Epithelial cell of proximal tubule (primary cell): ENCODE measurements at places on chromosomes 13 and 19.

DNA sequence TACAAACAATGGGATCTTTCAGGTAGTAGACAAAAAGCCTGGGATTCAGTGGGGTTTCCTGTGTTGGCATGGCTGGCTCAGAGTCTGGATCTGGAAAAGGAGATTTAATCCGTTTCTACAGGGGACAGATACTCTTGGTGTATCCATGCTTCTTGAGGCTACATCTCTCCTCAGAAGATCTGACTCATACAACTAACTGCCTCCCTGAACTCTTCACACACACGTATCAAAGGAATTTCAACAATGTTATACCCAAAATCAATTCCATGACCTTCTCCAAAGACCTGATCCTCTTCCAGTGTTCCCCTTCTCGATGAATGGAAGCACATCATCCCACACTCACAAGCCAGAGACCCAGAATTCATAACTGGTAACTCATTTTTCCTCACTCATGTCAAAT is 435.3 kb upstream of the NBEA start:
- DNase-seq = no peak

DNA sequence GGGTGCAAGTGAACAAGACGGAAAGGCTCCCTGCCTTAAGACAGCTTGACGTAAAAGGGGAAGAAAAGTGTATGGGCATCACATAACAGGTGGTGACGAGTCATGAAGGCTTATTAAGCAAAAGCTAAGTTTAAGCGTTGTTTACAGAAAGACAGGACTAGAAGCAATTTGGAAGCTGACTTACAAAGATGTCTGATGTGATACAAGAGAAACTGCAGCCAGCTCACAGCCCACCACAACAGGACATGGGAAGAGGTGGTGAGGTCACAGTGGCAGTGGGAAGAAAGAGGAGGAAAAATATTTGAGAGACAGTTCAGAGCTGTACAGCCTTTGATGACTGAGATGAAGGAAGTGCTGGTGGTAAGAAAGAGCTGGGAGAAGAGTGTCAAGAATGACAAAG is 181.6 kb downstream of the KLF12 start:
- DNase-seq = no peak

- no peak for DNase-seq
Observed at GRCh38 chr19:12075538-12076139, 11.1 kb downstream of the ZNF844 start.

DNA sequence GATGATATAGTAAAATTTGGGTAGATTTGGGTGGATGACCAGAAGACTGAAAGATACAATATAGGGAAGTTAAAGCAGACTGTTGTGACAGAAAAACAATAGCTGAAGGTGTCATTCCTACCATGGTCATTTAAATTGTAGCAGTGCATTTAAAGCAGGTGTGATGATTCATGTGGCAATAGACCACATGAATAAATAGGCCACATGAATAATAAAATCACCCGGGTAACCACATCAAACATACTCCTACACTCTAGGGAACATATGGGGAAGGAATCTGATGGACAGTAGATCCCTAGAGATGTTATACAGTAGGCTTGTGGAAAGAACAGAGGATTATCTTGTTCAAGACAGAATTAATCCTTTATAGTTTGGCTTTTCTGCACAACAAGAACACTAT is 392.6 kb downstream of the SLITRK5 start:
- no peak for DNase-seq

DNA sequence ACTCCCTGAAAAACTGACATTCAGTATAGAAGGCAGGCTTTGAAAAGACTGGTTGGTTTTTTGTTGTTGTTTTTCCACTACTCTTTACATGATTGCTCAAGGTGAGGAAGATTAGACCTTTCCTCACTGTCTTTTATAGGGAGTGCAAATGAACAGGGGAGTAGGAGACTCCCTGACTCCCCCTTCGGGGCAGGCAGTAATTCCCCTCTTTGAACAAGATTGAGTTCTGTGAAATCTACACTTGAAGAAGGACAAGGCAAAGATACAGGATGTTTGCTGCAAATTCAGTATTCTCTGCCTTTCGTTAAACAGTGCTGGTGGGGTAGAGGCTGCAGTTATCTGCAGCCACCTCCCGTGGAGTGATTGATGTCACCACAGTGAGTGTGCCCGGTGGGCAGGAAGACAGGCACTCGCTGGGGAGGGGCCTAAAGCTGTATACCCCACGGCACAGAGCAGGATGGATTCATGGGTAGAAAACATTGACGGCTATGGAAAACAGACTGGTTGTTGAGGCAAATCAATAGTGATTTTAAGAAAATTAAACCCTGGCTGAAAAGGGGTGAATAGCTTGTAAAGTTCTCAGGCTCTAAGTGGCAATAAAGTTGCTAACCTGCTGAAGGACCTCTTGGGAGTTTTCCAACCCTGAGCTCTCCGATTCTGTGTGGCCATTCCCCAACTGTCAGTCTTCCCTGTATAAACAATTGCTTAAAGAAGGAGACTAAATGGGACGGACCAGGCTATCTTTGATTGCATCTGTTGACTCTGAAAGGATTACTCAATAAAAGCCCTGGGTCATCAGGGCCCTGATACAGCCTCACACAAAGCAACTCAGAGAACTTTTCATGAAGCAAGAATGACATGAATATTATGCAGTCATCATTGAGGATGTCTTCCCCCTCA is 308.3 kb downstream of the TBC1D4 start:
- no peak for DNase-seq

DNA sequence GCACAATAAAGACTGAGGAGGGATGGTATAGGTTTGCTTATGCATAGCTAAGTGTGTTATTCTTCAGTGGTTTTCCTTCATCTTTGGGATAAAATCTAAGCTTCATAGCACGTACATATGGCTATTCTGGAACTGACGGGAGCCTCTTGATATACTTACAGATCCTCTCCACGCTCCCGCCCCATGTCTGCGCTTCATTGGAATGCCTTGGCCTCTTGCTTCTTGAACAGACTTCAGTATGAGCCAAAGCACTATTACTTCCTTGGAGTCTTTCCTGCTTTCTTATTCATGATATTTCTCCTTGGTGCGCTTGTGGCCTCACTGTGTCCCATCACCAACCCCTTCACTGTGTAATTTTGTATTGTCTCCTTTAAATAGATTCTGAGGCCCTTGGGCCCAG is 111.1 kb upstream of the RNF113B start:
- DNase-seq = no peak

DNA sequence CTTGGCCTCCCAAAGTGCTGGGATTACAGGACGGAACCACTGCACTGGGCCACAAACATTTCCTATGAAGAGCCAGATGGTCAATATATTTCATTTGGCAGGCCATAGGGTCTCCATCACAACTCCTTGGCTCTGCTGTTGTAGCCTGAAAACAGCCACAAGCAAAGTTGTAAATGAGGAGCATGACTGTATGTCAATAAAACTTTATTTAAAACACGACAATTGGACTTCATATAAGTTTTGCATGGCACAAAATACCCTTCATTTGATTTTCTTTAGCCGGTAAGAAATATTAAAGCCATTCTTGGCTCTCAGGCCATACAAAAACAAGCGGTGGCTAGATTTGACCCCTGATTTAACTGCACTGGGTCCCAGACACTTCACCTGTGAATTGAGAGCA is 3.1 kb upstream of the FPR1 start:
- no peak for DNase-seq
